Activated CD8-positive, alpha-beta memory T cell treated with anti-CD3 and anti-CD28 coated beads, Interleukin-2, amount 10 ng/mL, durations not matched to agents 7 days and 5 days (primary cell): ENCODE measurements at places on chromosomes 3 and 15. TPM values are rescaled to one million over a fixed set of nuclear protein-coding genes. Genes with fewer than 3 reads are reported as not detected.

The MAN2C1 gene
- 143 TPM for total RNA-seq

The ZNF502 gene
- total RNA-seq: 1.3 TPM

The MUC13 gene
- total RNA-seq: not detected

GRCh38 chr3:10999221-11000107 is 6.9 kb downstream of the SLC6A1 start:
- no peak for DNase-seq

DNA sequence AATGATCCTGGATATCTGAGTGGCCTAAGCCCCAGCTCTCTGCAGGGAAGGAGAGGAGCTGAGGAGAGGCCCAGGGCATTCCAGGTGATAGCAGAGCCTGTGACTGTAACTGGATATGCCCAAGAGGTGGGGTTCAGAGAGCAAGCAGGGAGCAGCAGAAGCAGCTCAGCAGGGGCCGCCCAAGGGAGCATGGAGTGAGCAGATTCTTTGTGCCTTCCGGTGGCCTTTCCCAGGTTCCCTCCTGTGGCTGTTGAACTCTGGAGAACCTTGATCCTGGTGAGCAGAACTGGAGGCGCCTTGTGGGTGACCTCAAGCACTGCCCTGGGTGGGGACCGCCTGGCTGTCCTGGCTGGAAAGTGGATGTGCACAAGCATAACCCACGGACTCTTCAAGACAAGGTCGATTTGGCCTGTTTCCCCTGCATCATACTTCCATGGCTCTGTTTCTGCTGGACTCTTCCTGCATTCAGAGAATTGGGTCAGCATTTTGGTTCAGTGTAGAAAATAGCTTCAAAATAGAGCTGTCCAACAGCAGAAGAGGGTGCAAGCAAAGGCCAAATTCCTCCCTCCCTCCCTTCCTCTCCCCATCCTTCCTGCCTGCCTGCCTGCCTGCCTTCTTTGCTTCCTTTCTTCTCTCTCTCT is 76.1 kb downstream of the ARNT2 start:
- DNase-seq: no peak

DNA sequence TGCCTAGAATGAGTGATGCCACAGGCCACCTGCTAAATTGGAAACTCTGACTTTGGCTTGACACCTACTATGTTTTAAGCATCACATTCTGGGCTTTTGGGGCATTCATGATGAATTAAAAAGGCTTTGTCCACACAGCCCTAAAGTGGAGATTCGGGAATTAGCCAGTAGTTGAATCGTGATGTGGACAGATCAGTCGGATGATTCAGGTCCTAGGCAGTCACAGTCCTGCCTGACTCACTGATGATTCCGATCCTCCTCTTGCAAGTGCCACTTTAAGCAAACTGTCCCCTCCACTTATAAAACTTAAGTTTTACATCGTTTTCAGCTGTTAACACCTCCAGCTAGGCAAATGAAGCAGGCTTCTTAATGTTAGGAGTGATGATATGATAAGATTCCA is 75.3 kb downstream of the SYNPR start:
- no peak for DNase-seq

DNA sequence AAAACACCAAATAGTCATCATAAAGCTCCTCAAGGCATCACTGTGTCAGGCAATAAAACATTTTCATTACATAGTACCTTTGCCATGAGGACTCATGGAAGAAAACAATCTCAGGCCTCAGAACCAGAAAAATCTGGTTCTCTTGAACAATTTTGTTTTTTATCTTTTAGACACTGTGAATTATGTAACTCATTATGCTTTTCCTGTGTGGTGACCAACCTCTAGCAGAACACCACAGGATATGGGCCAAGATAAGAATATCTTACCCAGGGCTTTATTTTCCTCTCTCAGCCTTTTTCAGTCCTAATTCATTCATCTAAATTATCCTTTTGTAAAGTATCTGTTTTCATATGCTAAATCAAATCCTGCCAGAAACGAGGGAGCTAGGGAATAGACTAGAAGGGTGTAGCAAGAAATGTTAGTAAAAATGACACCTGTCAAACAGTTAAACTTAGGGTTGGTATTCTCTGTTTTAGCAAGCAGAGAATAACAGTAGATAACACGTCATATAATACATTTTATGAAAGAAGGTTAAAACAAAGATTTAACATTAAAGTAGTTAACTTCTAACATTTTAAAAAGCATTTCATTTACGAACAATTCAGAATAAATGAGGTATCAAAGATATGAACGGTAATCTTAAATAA is 111.1 kb downstream of the FBXL22 start:
- peak; percentile 44 for DNase-seq
